ENCODE measurements at places on chromosomes 3 and 15. TPM values are rescaled to one million over a fixed set of nuclear protein-coding genes. Genes with fewer than 3 reads are reported as not detected.

Gene ESYT3
- not detected for total RNA-seq

Gene NR1D2
- 13.0 TPM for total RNA-seq

Gene SLC12A1
- not detected for total RNA-seq

Gene APBA2
- total RNA-seq, result 53.5 TPM

Gene EPHB1
- 11.0 TPM for total RNA-seq

Gene ACVR2B
- 3.7 TPM for total RNA-seq

Gene TRAIP
- total RNA-seq, result 2.7 TPM

Gene RBPMS2
- total RNA-seq, result 2.5 TPM

Gene MNS1
- 0.53 TPM for total RNA-seq

Gene DNAJA4
- 10.2 TPM for total RNA-seq

Gene TTLL13
- not detected for total RNA-seq

Gene KLF15
- 0.05 TPM for total RNA-seq

Gene CCDC9B
- 11.8 TPM for total RNA-seq

Gene ARHGAP31
- 53.9 TPM for total RNA-seq

Gene INO80
- total RNA-seq, result 22.6 TPM

Gene KNL1
- total RNA-seq, result 4.2 TPM

Gene GCSAM
- not detected for total RNA-seq

Gene SNTN
- not detected for total RNA-seq

Gene SLC6A20
- total RNA-seq, result not detected

Gene SQOR
- 78.0 TPM for total RNA-seq

Gene SEMA6D
- total RNA-seq, result 2.7 TPM

Gene MESP1
- 1.5 TPM for total RNA-seq

Measured in glomerular endothelial cell (primary cell).